ENCODE measurements at places on chromosomes 6 and 20.

- no peak for DNase-seq
Measured at GRCh38 chr6:83365931-83366330, 64.9 kb downstream of the ME1 start.

- DNase-seq = no peak
Measured at GRCh38 chr20:20174089-20174835, 121.9 kb downstream of the CFAP61 start.

DNA sequence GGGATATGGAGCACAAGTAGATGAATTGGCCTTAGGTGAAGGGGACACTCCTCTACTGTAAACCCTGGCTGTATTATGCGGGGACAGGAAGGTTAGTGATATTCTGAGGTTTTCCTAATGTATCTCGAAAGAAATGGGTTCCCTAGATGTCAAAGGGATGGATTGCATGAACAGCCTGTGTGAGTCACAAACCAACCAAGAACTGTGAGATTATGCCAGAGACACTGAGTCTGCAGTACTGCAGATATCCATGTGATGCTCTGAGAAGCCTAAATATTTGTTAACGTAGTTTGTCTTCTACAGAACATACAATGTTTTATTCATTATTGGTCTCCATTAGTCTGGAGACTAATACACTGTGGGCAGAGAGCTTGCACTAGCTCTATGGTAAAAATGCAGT lies 182.2 kb downstream of the AKAP7 start:
- DNase-seq = no peak

DNA sequence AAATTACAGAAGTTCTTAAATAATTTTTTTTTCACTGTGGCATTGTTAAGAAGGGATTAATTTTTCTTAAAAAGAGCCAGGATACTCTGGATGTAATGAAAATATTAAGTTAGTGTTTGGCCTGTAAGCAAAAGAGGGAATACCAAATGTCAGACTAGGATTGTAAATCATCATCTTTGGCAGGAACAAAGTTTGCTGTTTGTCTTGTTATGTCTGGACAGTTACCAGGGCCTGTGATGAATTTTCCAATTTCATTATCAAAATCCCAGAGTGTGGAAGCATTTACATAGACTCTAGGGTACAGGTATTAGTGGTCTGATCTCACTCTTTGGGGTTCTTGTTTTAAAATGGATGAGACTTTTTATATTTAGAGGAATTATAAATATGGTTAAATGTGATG lies 26.1 kb downstream of the CEP57L1 start:
- no peak for DNase-seq

- no peak for DNase-seq
Measured at GRCh38 chr20:9177278-9177677, 108.4 kb downstream of the PLCB4 start.

DNA sequence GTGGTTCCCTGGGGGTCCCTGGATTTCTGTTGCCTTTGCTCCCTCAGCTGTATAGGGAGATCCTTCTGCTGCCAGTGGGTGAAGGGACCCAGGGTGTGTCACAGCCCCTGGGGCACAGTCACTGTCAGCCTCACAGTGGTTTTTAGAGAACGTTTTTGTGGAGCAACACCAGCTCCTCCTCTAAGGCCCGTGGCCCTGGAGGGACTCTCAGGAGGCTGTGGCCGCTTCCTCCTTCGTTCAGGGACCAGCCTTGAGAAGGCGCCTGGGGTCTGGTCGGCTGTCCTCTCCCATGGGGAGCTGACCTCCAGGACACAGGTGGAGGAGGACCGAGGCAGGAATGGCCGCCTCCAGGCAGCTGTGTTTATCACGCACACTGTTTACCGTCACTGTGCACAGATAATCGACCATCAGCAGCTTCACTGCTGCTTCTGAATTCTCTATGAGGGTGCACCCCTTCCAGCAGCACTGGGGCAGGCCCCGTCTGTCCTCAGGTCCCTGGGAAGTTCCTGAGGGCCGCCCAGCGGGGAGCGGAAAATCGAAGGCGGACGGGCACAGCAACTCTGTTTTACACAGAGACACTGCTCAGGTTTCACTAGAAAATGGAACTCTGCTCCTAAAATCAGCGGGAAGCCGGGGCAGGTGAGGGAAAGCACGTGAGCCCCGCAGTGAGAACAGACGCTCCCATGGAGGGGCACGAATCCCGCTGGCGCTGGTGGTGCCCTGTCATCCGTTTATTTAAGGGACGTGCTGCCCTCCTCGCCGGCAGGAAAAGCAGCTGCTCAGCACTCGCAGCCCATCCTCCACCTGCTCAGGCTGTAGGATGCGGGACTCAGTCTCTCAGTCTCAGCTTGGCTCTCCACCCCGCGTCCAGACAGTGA lies 10.4 kb upstream of the FRMD1 start:
- DNase-seq = no peak

DNA sequence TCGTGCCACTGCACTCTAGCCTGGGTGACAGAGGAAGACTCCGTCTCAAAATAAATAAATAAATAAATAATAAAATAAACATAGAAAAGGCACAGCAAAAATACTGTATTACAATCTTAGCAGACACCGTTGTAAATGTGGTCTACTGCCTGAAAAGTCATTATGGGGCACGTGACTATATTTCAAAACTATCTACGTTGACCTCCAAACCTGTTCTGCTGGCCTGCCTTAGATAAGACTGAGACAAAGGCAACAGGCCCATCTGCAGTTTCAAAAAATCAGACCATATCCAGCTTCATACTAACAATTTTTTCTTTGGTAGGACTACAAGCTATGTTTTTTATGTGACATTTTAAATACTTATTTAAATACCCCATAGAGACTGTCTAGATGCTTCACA lies 59.1 kb downstream of the AGPAT4 start:
- no peak for DNase-seq

- no peak for DNase-seq
Measured at GRCh38 chr20:50029697-50030461, 47.1 kb downstream of the SNAI1 start.

GRCh38 chr6:67102743-67103142 lies 1395.7 kb upstream of the EYS start:
- DNase-seq = no peak
